Hepatocyte (in vitro differentiated cells): ENCODE measurements at places on chromosomes 7 and 10.

DNA sequence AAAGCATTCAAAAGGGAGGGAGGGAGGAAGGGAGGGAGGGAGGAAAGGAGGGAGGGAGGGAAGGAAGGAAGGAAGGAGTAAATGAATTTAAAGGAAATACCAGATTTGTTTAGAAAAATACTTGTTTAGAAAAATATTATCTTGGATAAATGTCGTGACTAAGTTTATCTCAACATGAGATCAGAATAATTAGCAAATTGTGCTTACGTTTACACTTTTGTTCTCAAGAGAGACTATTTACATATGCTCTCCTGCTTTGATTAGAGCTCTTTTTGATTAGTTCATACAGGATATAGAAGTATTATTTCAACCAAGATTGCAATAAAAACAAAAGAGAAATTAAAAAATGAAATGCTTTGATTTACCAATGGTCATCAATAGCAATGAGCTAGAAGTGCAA is 186.2 kb downstream of the HIBADH start:
- no peak for DNase-seq

DNA sequence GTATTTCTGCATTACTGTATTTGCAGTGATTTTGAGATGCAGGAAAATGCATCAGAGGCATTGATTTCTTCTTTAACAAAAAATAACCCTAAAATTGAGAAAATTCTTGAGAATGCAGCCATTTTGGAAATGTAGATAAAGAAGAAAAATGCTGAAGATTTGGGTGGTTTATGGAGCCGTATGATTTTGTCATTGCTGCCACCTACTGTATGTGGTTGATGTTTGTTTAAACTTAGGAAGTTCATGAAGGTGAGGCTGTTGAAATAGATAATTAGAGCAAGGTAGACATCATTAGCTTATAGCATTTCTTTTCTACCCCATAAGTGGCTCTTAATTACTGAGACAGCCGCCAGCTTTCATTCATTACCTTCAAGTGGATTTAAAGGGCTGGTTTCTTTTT is 92.1 kb upstream of the SAMD8 start:
- no peak for DNase-seq

GRCh38 chr10:48699011-48699627 is 14.4 kb downstream of the WDFY4 start:
- no peak for DNase-seq

- no peak for DNase-seq
Observed at GRCh38 chr7:108603656-108604306, 34.1 kb downstream of the DNAJB9 start.

DNA sequence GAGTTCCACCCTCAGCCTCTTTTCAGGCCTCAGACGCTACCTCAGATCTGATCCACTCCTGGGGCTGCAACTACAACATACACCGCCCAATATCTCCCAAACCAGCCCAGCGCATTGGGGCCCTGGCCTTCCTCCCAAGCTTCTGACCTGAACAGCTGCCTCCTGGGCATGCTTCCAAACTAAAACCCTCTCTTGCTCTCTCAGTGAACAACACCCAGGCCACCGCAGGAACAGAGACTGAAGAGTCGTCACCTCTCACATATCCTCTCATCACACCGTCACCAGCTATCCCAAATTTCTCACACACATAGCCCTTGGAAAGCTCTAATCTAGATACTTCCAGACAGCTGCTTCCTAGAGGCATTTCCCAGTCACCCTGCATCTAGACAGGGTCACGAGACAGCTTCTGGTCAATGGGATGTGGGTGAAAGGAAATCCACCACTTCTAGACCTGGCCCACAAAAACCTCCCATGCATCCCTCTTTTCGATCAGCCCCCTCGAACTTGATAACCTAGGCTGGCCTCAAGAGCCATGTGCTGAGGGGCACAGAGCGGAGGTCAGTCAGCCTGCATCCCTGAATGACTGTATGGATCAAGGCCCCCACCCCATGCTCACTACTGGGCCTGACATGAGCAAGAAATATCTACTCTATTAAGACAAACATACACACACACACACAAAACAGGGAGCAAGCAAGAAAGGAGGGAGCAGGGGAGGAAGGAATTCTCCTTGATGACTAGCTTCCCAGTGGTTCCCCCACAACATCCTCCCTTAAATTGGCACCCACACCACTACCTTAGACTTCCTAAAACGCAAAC is 1.8 kb downstream of the PARP12 start:
- no peak for DNase-seq

DNA sequence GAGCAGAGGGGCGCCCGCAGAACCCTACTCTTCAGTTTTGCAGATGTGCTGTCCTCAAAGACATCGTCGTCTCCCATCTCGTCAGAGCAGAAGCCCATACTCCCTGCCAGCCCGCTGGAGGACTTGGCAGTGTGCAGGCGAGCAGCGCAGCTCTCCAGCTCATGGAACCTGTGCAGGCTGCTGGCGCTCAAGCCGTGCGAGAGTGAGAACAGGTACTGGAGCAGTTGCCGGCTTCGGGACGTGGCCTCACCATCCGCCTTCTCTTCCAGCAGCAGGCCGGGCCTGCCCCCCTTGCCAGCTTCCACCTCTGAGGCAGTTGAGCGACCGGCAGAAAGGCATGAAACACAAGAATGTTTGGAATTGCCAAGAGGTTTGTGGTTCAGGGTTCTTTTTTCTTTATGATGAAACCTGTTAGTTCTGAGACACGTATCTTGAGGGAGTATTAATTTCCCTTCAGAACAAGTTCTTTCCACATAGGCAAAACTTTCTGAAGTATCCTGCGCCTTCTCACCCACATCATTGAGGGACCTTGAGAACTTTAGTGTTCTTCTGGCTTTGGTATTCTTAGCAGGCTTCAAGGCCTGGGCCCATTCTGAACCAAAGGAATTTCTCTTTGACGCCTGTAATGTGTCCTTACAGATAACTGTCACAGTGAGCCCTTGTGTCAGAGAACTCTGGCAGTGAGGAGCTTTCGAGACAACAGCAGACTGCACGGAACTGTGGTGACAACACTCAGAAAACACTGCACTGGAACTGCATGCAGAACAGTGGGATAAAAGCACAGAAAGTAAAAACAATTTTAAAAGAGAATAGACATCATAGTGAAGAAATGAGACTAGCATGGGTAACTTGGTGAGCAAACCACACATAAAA is 89.5 kb downstream of the ALOX5 start:
- DNase-seq = no peak

DNA sequence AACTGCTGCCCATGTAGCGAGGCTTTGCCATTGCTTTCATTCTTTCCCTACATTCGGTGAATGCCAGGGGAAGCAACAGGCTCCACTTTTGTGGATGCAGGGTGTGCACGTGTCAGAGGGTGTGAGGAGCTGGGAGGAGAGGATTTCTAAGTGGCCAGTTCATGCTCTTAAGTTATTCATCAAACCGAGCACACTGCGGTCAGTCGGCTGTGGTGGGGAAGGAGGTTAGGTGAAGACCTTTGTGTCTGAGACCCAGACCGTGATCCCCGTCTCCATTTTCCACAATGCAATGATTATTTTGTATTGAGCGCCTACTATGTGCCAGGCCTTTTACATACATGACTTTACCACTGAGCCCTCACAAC is 438.6 kb upstream of the GALNT17 start:
- DNase-seq = no peak

DNA sequence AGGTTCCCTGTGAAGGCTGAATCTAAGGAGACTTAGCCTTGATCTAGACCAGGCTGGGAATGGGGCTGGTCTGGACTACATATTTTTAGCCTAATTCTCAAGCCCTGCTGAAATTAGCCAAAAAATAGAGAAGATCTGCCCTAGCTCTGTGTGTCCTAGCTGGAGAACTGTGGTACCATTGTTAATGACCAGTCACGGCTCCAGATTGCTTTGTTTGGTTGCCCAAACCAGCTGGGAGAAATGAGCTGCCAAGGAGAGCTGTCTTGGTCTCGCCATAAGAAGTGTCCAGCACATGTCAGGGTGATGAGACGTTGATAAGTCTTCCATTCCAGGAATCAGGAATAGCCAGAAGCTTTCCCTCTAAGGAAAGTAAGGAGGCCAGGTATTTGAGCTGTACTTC is 20.7 kb downstream of the GBX1 start:
- no peak for DNase-seq

DNA sequence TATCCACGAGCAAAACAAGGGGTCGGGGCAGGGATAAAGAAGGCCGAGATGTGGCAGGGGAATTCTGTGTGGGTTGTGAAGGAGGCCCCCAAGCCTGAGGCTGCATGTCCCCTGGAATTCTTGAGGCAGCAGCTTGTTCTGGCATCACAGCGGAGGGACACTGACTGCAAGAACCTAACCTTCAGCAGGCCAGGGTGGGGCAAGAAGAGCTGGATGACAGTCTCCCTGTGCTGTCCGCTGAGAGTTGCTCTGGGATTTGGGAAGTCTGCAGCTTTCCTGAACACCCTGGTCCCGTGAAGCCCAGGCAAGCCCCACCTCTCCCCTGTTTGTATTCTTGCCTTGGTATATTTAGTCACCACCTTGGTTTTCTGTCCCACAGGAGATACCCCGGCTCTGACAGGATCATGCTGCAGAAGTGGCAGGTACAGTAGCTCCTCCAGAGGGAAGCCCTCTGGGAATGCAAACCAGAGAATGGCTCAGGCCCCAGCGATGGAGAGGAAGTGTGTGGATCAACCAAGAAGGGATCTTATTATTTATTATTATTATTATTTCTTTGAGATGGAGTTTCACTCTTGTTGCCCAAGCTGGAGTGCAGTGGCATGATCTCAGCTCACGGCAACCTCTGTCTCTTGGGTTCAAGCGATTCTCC is 1.9 kb upstream of the LRRC18 start:
- no peak for DNase-seq

- DNase-seq = peak; percentile 84
Observed at GRCh38 chr7:124765401-124766352, at the start of gene GPR37. Gene GPR37, minus strand, starts transcription at chr7:124765792. Its CDS starts 816 bp downstream, at chr7:124764976.

DNA sequence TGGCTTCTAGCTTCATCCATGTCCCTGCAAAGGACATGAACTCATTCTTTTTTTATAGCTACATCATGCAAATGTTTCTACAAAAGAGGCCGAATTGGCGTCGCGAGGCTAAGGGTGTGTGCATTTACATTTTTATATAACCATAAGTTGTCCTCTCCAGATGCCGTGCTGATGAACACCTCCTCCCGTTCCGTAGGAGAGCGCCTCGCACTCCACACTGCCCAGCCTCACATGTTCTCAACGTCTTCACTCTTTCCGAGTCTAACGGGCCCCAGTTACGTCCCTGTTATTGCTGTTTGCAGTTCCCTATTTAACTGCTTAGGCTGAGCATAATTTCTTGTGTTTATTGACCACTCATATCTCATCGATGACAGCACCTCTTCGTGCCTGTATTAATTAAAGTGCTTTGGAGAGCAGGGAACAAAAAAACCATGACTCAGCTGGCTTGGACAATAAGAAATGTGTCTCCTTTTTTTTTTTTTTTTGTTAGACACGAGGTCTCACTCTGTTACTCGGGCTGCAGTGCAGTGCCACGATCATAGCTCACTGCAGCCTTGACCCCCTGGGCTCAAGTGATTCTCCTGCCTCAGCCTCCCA is 113.5 kb upstream of the SDK1 start:
- no peak for DNase-seq

GRCh38 chr7:95865716-95866371 is 93.5 kb downstream of the DYNC1I1 start:
- DNase-seq = peak; percentile 34

- DNase-seq = no peak
Observed at GRCh38 chr10:26802527-26802926, 58.2 kb downstream of the ABI1 start.

GRCh38 chr7:39623732-39624441 is 515 bp downstream of the RALA start:
- peak; percentile 60 for DNase-seq

DNA sequence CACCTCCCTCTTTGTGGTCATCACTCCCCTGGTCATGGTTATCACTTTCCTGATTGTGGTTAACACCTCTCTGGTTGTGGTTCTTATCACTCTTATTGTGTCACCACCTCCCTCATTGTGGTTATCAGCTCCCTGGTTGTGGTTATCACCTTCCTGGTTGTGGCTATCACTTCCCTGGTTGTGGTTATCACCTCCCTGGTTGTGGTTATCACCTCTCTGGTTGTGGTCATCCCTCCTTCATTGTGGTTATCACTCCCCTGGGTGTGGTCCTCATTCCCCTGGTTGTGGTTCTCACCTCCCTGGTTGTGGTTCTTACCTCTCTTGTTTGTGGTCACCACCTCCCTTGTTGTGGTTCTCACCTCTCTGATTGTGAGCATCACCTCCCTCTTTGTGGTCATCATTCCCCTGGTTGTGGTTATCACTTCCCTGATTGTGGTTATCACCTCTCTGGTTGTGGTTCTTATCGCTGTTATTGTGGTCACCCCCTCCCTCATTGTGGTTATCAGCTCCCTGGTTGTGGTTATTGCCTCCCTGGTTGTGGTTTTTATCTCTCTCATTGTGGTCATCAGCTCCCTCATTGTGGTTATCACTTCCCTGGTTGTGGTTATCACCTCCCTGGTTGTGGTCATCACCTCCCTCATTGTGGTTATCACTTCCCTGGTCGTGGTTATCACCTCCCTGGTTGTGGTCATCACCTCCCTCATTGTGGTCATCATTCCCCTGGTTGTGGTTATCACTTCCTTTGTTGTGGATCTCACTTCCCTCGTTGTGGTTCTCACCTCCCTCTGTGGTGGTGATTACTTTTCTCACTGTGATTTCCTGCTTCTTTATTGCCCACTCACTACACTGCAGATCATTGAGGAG is 106.7 kb downstream of the GPR26 start:
- no peak for DNase-seq

DNA sequence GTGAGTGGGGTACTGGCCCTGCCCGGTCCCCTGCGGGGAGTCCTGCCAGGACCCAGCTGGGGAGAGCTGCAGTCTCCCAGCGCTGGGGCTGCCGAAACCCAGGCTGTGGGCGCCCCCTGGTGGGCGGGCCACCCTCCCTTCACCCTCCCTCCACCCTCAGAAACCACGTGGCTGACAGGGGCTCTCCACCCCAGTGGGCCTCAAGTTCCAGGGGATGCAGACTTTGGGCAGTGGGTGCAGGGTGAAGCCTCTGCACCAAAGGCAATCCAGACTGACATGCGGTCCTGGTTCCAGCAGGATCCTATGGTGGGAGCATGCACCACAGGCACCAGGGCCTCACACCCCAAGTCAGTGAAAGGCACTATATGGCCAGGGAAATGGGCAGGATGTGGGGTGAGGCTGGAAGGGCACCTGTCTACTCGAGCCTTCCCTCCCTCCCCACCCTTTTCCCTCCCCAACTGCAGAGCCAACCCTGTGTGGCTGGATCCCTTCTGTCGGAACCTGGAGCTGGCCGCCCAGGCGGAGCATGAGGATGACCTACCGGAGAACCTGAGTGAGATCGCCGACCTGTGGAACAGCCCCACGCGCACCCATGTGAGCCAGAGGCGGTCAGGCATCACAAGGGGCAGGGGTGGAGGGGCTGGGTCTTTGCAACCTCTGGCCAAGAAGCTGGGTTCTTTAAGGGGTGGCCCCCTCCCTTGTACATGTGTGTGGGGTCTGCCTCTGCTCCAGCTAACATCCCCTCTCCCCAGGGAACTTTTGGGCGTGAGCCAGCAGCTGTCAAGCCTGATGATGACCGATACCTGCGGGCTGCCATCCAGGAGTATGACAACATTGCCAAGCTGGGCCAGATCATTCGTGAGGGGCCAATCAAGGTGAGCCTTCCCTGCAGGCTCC is 38.8 kb downstream of the PSAP start:
- DNase-seq = peak; percentile 81
